Stimulated activated CD8-positive, alpha-beta memory T cell treated with anti-CD3 and anti-CD28 coated beads, Interleukin-4, amount 100 ng/mL, for 24 hours (primary cell): ENCODE measurements at places on chromosomes 1 and 21.
A peak's percentile ranks its signal among the peaks of the same experiment; 100 is the strongest.

GRCh38 chr1:213054733-213055591 is 3.9 kb downstream of the RPS6KC1 start:
- DNase-seq: no peak

- DNase-seq: no peak
Measured at GRCh38 chr1:7584157-7584556, 186.9 kb upstream of the VAMP3 start.

- no peak for DNase-seq
Measured at GRCh38 chr1:2049225-2049717, 940 bp upstream of the PRKCZ start.

GRCh38 chr1:109890115-109890953 is 20.3 kb upstream of the CSF1 start:
- DNase-seq: peak; percentile 57

DNA sequence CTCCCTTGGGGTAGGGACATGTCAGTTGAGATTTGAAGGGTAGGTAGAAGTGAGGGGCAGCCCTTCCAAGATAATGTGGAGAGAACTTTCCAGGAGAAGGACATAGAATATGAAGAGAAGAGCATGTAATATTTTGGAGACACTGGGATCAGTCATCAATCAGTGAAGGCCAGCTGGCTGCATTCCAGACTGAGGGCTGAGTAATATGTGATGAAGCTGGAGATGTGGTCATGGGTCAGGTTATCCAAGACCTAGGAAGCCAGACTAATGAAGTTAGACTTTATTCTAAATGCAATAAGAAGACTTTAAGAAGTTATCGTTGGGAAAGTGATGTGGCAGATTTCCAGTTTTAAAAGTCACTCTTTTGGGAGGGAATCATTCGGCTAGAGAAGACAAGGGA is 262.0 kb downstream of the HMCN1 start:
- DNase-seq: no peak

- no peak for DNase-seq
Measured at GRCh38 chr1:27455139-27455811, 34.7 kb downstream of the WASF2 start.
